IMR-90 (cell line): ENCODE measurements at places on chromosomes 13 and 19. TPM values are rescaled to one million over a fixed set of nuclear protein-coding genes. Genes with fewer than 3 reads are reported as not detected.

DNA sequence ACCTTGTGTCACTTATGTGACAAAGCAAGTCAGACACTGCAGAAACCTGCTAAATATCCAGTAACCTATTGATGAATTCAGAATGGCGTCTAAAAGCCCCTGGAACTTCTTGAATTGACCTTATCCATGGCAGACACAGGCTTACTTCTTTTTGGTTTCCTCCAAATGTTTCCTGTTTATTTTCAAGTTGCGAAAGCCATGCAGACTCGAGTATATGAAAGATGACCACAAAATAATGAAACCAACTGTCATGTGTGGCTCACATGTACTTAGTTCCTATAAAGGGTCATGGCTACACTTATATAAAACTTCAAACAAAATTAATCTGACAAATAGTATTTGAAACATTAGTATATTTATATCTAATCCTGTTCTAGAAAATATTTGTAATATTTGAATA, 113.1 kb upstream of the FNDC3A start:
- peak; percentile 5 for DNase-seq

GRCh38 chr13:28601581-28601980, 57.3 kb upstream of the POMP start:
- no peak for DNase-seq

- no peak for DNase-seq
Observed at GRCh38 chr13:106530980-106531481, 4.4 kb downstream of the EFNB2 start.

GRCh38 chr19:18856385-18857126, 24.8 kb downstream of the UPF1 start:
- no peak for DNase-seq

DNA sequence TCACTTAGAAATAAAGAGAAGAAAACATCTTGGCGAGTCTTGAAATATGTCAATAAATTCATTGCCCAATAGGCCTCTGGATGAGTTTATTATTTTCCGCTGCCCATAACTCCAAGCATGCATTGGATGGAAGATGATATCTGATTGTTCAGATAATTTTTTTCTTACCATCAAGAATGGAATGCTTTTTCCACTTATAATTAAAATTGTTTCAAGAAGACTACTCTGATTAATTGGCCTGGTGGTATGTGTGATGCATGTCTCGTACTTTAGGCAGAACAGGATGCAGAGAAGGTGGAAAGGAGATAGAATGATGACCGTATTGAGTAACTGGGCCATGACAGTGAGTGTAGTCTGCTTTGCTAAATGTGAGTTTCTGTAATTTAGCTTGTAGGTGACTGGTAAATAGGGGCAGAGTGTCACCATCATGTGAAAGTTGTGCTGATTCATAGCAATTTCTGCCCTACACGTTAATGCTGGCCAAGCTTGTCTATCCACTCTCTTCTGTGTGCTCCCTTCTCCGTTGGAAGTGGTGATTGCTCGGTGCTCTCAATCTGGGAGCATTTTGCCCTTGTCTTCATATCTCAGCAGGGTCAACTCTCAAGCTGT, 13.5 kb upstream of the SPATA13 start:
- no peak for DNase-seq

The ZNF587B gene
- polyA plus RNA-seq: 2.5 and 3.7 TPM in 2 replicates

DNA sequence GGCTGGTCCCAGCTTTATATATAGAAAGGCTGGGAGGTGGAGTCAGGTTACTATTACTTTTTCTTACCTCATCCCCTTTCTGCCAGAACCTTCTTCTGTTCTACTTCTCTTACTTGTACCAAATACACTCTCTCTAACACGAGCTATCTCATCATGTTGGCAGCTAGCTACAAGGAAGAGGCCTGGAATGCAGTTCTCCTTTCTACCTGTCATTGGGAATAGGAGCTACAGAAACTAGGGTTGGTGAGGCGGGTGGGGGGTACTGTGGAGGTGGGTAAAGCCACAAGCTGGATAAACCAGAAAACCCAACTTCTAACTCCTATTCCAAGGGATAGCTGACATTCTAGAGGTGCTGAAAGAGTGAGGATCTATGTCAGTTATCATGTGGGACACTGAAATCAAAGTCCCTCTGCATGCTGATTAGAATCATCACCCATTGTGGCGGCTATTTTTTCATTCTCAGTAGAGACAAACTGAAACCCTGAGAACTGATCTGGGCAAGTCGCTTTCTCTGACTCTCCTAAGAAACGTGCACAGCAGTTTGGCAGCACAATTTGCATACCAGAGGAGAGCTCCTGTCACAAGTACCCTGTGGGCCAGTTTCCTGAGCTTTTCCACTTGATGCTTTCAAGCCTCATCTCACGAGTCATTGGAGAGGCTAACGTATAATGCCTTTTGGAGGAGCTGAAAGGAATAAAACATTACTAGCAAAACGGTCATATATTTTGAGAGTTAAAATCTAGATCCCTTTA, 358.1 kb downstream of the ENOX1 start:
- no peak for DNase-seq

GRCh38 chr19:2711172-2711874, 8.8 kb upstream of the GNG7 start:
- peak; percentile 95 for DNase-seq

GRCh38 chr19:3163230-3163886, 15.2 kb upstream of the S1PR4 start:
- peak; percentile 43 for DNase-seq

DNA sequence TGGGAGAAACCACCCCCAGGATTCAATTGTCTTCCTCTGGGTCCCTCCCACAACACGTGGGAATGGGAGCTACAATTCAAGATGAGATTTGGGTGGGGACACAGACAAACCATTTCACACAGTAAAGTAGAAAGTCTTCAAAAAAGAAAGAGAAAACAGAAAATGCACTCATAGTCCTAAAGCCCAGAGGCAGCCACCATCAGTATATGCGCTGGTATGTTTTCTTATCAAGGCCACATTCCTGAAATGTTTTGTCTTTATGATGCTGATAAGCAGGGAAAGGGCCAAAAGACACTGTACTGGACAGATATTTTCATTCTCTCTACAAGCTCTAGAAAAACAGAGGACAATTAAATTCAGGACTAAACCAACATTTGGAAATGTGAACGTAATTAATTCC, 375.8 kb upstream of the TSHZ3 start:
- DNase-seq: no peak

- no peak for DNase-seq
Observed at GRCh38 chr19:11506101-11506555, 489 bp upstream of the ZNF653 start.
